ENCODE measurements at places on chromosomes 16 and 17. TPM values are rescaled to one million over a fixed set of nuclear protein-coding genes. Genes with fewer than 3 reads are reported as not detected.

EFCAB5 gene
- polyA plus RNA-seq: 0.76 TPM

SBK1 gene
- polyA plus RNA-seq: 8.4 TPM

MYCBPAP gene
- 0.82 TPM for polyA plus RNA-seq

CRISPLD2 gene
- polyA plus RNA-seq: 7.0 TPM

BMERB1 gene
- 18.0 TPM for polyA plus RNA-seq

TMED6 gene
- polyA plus RNA-seq: 2.2 TPM

- peak; percentile 51 for DNase-seq
Observed at GRCh38 chr17:65294181-65294719, 157.1 kb downstream of the RGS9 start.

DNA sequence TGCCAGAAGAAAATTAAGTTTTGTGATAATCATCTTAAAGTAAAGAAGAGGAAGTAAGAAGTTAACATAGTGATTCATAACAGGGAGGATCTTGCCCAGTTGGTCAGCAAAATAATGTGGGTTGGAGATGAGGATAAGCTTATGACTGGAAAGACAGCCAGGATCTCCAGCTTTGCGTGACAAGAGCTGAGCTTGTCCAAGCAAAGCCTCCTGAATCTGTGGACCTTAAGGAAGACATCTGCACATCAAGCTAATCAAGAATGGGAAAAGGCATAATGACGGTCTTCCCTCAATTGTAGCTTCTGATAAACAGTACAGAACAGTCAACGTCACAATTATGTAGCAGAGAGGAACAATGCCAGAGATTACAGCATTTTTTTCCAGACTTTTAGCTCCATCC is 744.7 kb upstream of the GOT2 start:
- no peak for DNase-seq

DNA sequence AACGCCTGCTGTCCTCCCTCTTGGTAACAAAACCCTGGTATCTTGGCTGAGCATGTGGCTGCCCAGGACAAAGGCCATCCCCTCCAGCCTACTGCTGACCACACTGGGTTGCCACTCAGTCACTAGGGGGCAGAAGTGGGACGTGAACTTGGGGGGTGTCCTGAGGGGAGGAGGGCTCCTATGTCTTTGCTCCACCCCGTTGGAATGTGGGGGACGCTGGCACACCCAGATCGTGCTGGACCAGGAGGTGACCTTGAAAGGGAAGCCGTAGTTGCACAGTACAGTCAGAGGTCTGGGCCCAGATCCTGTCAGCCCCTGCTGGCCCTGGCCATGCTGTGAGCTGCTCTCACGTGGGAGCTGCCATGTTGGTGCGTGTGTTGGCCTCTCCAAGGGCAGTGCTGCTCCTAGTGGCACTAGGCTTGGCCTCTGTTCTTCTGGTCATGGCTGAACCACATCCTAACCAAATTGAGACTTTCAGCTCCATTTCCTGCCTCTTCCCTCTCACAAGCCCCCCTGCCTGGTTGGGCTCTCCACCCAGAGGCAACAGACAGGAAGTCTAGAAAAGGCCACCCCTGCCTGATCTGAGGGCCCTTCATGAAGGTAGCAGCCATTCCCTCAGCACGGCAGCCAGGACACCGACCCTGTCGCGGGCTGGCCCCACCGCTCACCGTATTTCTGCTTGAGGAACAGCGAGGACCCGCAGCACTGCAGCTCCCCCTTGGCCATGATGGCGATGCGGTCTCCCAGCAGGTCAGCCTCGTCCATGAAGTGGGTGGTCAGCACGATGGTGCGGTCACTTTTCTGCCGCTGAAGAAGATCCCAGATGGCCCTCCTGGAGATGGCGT is 29.0 kb upstream of the RNPS1 start:
- no peak for DNase-seq

GRCh38 chr17:15453246-15453645 is 14.2 kb downstream of the CDRT4 start:
- no peak for DNase-seq

GRCh38 chr17:55266051-55266957 is 1.5 kb downstream of the HLF start:
- DNase-seq: no peak

- no peak for DNase-seq
Observed at GRCh38 chr17:51537996-51538550, 277.7 kb downstream of the UTP18 start.

DNA sequence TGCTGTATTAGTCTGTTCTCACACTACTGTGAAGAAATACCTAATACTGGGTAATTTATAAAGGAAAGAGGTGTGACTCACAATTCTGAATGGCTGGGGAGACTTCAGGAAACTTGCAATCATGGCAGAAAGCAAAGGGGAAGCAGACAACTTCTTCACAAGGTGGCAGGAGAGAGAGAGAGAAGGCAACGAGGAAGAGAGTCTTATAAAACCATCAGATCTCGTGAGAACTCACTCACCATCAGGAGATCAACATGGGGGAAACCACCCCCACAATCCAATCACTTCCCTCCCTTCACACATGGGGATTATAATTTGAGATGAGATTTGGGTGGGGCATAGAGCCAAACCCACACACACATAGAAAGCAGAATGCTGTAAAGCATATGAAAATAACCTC is 896.2 kb downstream of the CDH11 start:
- DNase-seq: no peak

GRCh38 chr17:32936894-32937500 is 9.0 kb downstream of the TMEM98 start:
- peak; percentile 63 for DNase-seq

DNA sequence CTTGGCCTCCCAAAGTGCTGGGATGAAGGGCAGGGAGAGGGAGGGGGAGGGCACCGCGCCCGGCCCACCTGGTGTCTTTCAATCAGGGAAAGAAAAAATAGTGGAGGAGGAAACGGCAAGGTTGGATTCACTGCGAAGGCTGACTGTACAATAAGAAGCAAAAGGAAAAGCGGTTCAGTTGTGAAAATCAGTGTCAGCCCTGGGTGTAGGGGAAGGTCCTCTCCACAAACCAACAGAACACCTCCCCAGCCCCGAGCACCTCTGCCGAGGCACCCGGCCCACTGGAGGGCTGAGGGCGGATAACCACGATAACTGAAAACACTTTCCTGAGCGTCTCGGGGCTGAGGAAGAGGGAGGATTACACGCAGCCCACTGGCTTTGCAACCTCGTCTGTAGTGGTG is 1.4 kb upstream of the SPG7 start:
- no peak for DNase-seq

DNA sequence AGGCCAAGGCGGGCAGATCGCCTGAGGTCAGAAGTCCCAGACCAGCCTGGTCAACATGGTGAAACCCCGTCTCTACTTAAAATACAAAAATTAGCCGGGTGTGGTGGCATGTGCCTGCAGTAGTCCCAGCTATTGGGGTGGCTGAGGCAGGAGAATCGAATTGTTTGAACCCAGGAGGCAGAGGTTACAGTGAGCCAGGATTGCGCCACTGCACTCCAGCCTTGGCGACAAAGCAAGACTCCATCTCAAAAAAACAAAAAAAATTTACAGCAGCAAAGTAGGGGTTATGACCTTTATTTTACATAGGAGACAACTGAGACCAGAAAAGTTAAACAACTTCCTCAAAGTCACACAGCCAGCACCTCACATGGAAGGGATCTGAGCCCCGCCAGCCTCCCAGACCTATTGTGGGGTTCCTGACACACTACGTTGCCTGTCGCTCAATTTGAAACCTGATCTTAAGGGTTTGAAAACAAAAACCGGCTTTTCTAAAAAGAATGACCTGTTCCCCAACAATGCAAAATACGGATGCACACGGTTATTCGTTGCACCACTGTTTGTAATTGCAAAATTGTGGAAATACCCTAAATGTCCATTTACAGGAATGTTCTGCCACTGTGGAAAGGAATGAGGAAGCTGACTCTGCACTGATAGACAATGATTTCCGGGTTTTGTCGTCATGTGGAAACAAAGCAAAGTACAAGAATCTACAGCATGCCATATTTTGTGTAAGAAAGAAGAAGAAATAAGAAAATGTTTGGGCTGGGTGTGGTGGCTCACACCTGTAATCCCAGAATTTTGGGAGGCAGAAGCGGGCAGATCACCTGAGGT is 77.2 kb downstream of the CNGB1 start:
- peak; percentile 7 for DNase-seq

DNA sequence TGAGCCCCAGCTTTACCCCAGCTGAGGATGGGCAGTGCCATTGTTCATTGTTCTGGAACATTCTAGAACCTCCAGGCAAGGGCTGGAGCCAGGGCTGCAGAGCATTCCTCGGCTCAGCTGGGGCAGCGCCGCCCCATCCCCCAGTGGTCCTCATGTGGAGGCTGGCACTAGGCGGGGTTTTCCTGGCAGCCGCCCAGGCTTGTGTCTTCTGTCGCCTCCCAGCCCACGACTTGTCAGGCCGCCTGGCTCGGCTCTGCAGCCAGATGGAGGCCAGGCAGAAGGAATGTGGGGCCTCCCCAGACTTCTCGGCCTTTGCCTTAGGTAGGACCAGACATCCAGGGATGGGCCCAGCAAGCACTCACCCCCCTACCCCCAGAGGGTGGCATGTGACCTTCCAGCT is at the start of gene TMEM95:
TMEM95 (plus strand) TSS at position 104 of the 400 bp plus-strand sequence; CDS start at position 153, 49 bp downstream.
- DNase-seq: no peak
